Kidney (tissue), 22 donors: ENCODE measurements at places on chromosomes 13 and 19. TPM values are rescaled to one million over a fixed set of nuclear protein-coding genes. Genes with fewer than 3 reads are reported as not detected.

CGB8 gene
- polyA plus RNA-seq, result not detected

GRCh38 chr19:31350033-31350692, 927 bp upstream of the TSHZ3 start:
- H3K27ac ChIP-seq, result peak overlapping the region; percentile 51
- peaks cover 34% of the 10 kb centered on the region for H3K27me3 ChIP-seq
- H3K4me3 ChIP-seq, result no peak overlapping the region
- H3K4me1 ChIP-seq, result no peaks in the 10 kb centered on the region
- H3K36me3 ChIP-seq, result no peaks in the 10 kb centered on the region

DNA sequence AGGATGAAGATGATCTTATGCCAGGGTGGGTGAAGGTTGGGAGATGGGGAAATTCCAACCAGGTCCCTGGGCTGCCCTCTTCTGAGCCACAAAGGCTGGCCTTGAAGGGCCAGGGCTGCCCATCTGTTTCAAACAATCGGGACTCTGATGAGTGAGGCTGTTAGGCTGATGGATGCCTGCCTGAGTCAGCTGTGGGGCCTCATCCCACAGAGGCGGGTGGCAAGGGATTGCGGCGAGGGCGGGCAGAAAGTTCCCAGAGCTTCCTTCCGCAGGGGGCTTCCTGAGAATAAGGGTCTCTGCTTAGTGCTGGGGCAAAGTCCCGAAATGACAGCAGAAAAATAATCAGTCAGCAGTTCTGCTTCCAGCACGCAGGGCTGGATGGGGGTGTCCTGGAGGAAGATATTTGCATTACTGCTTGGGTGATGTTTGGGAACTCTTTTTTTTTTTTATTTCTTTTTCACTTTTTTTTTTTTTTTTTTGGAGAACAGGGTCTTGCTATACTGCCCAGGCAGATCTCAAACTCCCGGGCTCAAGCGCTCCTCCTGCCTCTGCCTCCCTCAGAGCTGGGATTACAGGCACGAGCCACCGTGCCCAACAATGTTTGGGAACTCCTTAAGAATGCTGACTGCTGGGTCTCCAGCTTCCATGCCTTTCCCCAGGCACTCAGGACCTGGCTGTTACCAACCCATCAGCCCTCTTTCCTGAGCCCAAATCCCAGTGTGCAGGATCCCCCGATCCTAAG, 14.1 kb downstream of the SH3GL1 start:
- no peak overlapping the region for H3K27ac ChIP-seq
- no peak overlapping the region for H3K4me3 ChIP-seq
- H3K4me1 ChIP-seq, result peaks cover 31% of the 10 kb centered on the region
- no peak for DNase-seq
- no peaks in the 10 kb centered on the region for H3K27me3 ChIP-seq
- H3K36me3 ChIP-seq, result peaks cover 9% of the 10 kb centered on the region

DNA sequence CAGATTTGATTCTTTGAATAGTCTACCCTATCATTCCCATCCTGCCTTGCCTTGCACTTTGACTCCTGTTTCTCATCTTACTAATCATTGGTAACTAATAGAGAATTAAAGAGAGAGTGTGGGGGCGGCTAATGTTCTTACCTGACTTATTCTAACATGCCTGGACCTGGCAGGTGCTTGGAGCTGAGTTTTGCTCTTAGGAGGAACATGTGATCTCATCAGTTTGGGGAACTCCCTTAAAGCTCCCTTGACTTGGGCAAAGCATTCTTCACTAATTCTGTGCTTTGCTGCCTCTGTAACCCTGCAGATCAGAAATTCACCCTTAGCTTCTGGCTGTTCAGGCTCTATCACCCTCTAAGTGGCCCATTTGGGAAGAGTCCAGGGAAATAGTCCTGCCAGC, 861.1 kb downstream of the GPC5 start:
- DNase-seq, result no peak
- H3K27ac ChIP-seq, result no peak overlapping the region
- H3K27me3 ChIP-seq, result no peaks in the 10 kb centered on the region
- no peaks in the 10 kb centered on the region for H3K36me3 ChIP-seq
- H3K4me1 ChIP-seq, result no peaks in the 10 kb centered on the region

- peaks cover 24% of the 10 kb centered on the region for H3K4me1 ChIP-seq
- DNase-seq, result peak; percentile 75
- peaks cover 5% of the 10 kb centered on the region for H3K27me3 ChIP-seq
- H3K4me3 ChIP-seq, result peak within 1 kb of the TSS; percentile 41
These were observed at the start of gene PTGER1 for GRCh38 chr19:14475251-14476073. Gene PTGER1, minus strand, starts transcription at chr19:14475354. Its CDS starts 1,034 bp downstream, at chr19:14474320.

FARP1 gene
- polyA plus RNA-seq, result 123 TPM

DNA sequence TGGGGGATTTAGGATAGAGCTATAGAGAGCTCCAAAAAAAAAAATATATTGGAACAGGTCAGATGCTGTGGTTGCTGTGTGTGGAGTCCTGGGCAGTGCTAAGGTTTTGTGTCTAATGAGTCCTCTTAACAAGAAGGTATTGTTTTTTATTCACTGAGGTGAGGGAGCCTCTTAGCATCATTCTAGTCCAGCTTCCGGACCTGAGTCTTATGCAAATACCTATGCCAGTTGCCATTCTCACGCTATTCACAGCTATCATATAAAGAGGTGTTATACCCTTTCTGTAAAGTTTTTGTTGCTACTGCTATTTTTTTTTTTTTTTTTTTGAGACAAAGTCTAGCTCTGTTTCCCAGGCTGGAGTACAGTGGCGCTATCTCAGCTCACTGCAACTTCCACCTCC, 1.4 kb downstream of the NLRP2 start:
- H3K36me3 ChIP-seq, result no peaks in the 10 kb centered on the region
- no peak overlapping the region for H3K27ac ChIP-seq
- no peak overlapping the region for H3K4me3 ChIP-seq
- H3K27me3 ChIP-seq, result no peaks in the 10 kb centered on the region
- no peaks in the 10 kb centered on the region for H3K4me1 ChIP-seq

CELF5 gene
- polyA plus RNA-seq, result 0.15 TPM

TNFSF9 gene
- polyA plus RNA-seq, result 0.62 TPM

DNA sequence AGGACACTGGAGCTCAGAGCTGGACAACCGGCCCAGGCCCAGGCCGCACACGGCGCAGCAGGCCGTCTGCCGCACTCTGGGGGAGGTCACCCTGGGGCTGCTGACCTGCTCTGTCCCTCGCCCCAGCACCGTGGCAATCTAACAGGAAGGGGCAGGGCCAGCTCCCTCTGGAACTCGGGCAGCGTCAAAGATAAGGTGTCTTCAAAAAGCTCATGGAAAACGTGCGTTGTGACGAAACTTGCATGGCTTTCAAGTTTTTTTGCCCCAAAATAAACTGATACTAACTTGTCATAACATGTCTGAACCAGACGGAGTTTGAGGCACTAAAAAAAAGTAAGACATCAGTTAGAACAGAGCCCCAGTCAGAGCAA, 12.2 kb upstream of the ATP8B3 start:
- peaks cover 3% of the 10 kb centered on the region for H3K4me1 ChIP-seq
- H3K36me3 ChIP-seq, result no peaks in the 10 kb centered on the region
- no peak overlapping the region for H3K4me3 ChIP-seq
- no peaks in the 10 kb centered on the region for H3K27me3 ChIP-seq
- no peak for DNase-seq

- H3K27me3 ChIP-seq, result no peaks in the 10 kb centered on the region
- DNase-seq, result no peak
- H3K36me3 ChIP-seq, result no peaks in the 10 kb centered on the region
- no peak overlapping the region for H3K4me3 ChIP-seq
These were observed 4.6 kb downstream of the PIK3R2 start for GRCh38 chr19:18157465-18158063.

GRCh38 chr19:58304748-58305064, 471 bp upstream of the ERVK3-1 start:
- no peak for DNase-seq
- peaks cover 6% of the 10 kb centered on the region for H3K36me3 ChIP-seq
- H3K4me3 ChIP-seq, result peak overlapping the region; percentile 97
- no peaks in the 10 kb centered on the region for H3K4me1 ChIP-seq
- peak overlapping the region; percentile 48 for H3K27ac ChIP-seq

DNA sequence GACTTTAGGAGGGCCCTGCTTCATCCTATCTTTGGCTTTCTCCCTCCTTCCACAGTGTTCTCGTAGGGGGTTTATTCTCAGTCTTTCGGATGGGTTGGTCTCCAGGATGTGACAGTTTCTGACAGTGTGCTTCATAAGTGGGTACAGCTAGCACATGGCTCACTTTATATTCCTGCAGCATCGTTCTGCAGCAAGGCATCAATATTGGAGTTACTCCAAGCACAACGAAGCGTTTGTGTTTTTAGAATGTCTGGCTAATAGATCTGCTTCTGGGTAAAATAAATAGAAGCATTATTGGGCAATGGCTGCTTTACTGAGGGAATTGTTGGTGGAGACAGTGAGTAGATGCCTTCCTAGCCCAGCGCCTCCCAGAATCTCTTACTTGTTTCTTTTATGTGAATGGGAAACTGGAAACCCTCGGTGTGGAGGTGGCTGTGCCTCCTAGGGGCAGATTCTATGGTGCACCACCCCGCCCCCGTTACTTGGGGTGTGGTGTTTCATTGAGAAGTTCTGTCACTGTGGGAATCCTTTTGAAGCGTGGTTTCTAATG, 2.0 kb downstream of the FARP1 start:
- no peak for DNase-seq
- H3K27ac ChIP-seq, result peak overlapping the region; percentile 68
- H3K4me3 ChIP-seq, result peak overlapping the region; percentile 82

GRCh38 chr13:101915331-101915730, 462.9 kb downstream of the ITGBL1 start:
- H3K4me1 ChIP-seq, result no peaks in the 10 kb centered on the region
- no peak overlapping the region for H3K27ac ChIP-seq
- H3K27me3 ChIP-seq, result peaks cover 13% of the 10 kb centered on the region
- H3K4me3 ChIP-seq, result no peak overlapping the region

DNA sequence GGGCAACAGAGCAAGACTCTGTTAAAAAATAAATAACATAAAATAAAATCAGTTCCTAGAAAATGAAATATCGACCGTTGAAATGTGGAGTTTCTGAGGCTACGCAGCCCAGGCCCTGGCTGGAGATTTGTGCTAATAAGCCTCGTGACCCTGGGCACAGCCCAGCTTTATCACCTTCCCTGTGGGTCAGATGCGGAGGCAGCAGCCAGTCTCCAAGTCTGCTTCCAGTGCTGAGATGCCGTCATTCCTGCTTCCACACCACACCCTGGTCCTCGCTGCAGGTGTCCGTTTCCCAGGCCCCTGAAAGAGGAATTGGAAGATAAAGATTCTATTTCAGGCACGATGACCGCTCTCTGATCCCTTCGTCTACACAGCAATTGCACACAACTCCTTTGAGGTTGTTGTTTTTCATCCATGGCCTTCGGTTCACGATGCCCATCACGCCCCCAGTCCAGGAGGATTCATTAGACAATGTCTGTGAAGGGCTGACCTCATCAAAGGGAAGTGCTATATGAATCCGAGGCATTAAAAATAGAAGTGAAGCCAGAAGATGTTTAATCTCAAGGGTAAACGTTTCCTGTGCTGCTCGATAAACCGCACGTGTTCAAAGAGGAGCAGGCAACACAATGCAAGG, 48.3 kb upstream of the ATP11A start:
- no peak overlapping the region for H3K4me3 ChIP-seq
- H3K36me3 ChIP-seq, result no peaks in the 10 kb centered on the region

DNA sequence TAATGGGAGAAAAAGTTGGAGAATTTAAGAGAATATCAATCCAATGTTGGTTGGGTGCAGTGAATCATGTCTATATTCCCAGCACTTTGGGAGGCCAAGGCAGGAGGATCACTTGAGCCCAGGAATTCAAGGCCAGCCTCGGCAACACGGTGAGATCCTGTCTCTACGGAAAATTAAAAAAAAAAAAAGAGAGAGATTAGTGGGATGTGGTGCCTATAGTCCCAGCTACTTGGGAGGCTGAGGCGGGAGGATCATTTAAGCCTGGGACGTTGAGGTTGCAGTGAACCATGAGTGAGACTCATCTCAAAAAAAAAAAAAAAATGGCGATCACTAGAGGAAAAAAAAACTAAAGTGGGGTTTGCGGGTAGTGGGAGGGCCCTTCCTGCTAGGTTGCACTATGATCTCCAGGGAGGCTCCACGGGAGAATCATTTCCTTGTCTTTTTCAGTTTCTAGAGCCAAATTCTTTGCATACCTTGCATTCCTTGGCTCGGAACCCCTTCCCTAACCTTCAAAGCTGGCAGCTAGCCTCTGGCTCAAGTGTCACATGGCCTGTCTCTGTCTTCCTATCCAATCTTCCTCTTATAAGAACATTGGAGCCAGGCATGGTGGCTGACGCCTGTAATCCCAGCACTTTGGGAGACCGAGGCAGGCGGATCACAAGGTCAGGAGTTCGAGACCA, 5.8 kb upstream of the ERCC2 start:
- no peaks in the 10 kb centered on the region for H3K27me3 ChIP-seq
- peak; percentile 72 for DNase-seq
- no peak overlapping the region for H3K4me3 ChIP-seq

C19orf33 gene
- 40.3 TPM for polyA plus RNA-seq

DNA sequence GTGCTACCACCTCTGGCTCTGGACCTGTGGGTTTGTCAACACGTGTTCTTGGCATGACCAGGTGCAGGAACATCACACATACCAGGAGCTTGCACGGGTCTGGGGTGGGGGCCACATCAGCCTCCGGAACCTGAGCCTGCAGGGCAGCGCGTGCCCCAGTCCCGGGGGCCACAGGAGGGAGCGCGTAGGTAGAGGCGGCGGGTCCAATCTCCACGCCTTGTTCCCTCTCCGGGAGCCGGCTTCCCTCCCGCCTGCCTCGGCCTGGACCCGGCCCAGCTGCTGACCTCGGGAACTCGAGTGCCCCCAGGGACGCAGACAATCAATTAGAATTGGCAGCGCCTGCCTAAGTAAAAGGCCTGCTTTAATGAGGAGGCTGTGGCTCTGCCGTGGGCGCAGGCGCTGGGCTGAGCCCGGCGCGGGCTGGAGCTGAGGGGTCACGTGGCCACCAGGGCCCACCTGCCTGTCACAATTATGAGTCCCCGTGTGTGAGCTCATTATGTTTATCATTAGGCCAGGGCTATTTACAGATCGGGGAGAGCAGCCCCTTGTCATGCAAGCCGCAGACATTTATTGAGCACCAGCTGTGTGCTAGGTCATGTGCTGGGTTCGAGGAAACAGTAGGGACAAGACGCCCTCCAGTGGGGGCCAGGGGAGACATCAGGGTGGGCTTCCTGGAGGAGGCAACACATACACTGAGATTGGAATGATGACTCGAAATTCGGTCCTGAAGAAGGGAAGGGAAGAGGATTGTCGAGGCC, 32.2 kb upstream of the TNFAIP8L1 start:
- H3K36me3 ChIP-seq, result no peaks in the 10 kb centered on the region
- H3K27ac ChIP-seq, result no peak overlapping the region
- no peak overlapping the region for H3K4me3 ChIP-seq

DNA sequence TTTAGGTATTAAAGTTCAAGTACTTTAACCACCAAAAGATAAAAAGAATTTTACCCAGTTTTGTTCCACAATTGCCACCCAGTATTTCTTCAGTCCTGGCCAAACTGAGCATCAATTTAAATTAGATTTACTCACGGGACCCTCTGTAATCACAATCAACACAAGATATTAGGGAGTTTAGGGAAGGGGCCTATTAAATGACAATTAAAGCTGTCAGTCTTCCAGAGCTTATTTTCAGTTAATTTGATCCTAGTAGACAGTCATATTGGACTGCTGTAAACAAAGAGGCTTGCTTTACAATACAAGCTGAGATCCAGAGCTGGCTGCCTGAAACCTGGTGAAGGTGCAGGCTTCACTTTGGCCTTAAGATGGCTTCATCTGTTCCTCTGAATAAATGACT, 321.2 kb upstream of the NBEA start:
- H3K4me3 ChIP-seq, result no peak overlapping the region
- no peaks in the 10 kb centered on the region for H3K4me1 ChIP-seq
- no peaks in the 10 kb centered on the region for H3K36me3 ChIP-seq
- DNase-seq, result no peak
- H3K27me3 ChIP-seq, result no peaks in the 10 kb centered on the region

- H3K36me3 ChIP-seq, result no peaks in the 10 kb centered on the region
- H3K27me3 ChIP-seq, result no peaks in the 10 kb centered on the region
- DNase-seq, result peak; percentile 75
- H3K4me1 ChIP-seq, result peaks cover 14% of the 10 kb centered on the region
These were observed 6.0 kb downstream of the SYCE2 start for GRCh38 chr19:12913011-12913561.
